ENCODE measurements at places on chromosomes 2 and 18. TPM values are rescaled to one million over a fixed set of nuclear protein-coding genes. Genes with fewer than 3 reads are reported as not detected.

DNA sequence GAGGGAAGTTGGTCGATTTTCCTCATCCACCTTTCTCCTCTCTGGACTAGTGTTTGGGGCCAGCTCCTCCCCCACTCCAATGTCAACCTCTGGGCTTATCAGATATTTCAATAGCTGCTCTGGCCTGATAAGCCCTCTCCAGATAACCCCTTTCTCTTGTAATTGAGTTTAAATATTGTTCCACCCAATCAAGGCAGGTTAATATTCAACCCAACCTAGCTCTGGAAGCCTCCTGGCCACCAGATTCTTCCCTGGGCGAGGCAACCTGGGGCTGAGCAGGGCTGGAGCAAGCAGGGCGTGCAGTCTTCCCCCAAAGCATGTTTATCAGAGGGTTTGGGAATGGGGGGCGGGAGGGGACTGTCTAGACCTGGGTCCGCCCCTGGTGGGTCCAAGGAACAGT, 73.8 kb downstream of the TFCP2L1 start:
- no peak for DNase-seq

Gene POTEE
- polyA plus RNA-seq = 0.13 TPM

- no peak for DNase-seq
Measured at GRCh38 chr2:9570182-9571060, 14.8 kb upstream of the ADAM17 start.

Gene ZSWIM2
- not detected for polyA plus RNA-seq

Gene PRSS56
- polyA plus RNA-seq = 1.3 TPM

Gene IL36RN
- not detected for polyA plus RNA-seq

Gene CCDC102B
- polyA plus RNA-seq = 12.5 TPM

- DNase-seq = no peak
Measured at GRCh38 chr2:221429741-221430491, 142.2 kb downstream of the EPHA4 start.

- DNase-seq = peak; percentile 60
Measured at GRCh38 chr2:149767516-149767974, 180.0 kb upstream of the MMADHC start.

DNA sequence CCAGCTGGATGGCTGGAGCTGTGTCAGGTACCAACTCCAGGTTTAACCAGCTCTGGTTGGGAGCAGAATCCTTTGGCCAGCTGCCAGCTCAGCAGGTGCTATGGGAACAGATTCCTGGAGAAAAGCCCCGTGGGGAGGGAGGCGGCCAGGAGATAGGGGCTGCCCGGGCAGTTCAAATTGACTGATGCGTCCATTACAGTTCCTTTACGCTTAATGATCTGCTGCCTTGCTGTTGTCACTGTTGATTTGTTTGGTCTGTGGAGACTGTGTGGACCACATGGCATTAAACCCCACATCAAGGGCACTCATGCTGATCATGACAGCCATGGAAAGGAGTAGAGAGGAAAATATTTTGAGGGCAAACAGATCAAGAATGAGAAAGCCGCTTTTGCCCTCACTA, 200.0 kb downstream of the TSN start:
- DNase-seq = no peak

DNA sequence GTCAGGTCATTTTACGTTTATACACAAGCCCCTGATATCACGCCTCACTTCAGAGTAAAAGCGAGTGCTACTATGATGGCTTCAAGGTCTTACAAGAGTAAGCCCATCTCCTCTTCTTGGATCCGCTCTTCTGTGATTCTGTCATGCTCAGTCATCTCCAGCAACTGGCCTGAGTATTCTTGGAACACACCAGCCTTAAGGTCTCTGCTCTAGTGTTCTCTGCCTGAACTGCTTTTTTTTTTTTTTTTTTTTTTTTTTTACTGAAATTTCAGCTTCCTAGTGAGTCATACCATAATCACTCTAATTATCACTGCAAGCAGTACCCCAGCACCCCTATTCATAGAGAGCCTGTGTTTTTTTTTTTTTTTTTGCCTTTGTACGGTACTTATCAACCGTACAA, 1228.9 kb downstream of the CNTNAP5 start:
- no peak for DNase-seq

DNA sequence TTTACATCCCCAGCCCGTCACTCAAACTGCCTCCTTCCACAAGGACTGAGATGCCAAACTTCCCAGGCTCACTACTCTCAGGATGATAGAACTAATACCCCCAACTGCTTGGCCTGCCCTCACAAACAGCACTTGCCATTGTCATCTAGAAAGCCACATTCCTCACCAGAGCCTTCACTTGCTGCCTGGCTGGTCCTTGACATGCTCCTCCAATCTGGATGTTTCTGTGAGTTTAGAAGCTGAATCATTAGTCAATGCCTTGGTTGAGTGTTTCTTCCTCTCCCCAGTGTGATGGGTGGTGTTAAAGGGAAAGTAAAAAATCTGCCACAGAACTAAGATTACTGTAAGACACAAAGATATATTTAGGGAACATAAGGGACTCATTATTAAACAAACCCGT, 52.5 kb downstream of the MARCHF4 start:
- no peak for DNase-seq

- DNase-seq = no peak
Measured at GRCh38 chr18:44938720-44939665, 258.3 kb downstream of the SETBP1 start.

GRCh38 chr2:15889442-15890123, 50.8 kb upstream of the MYCN start:
- DNase-seq = peak; percentile 49

DNA sequence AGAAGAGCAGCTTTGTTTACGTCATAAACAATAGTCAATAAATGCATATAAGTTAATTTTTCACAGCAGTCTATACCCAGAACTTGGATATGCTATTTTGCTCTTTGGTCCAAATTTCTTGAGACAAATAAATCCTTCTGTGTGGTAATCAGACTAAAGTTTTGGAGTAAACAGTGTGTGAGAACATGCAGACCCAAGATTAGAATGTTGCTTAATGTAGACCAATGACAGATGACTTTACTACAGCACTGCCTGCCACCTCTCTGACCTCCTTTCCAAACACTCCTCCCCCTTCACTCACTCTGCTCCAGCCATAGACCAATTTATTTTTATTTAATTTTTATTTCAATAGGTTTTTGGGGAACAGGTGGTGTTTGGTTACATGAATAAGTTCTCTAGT, 115.3 kb upstream of the TANK start:
- DNase-seq = no peak

Gene CRACDL
- polyA plus RNA-seq = 2.2 TPM

DNA sequence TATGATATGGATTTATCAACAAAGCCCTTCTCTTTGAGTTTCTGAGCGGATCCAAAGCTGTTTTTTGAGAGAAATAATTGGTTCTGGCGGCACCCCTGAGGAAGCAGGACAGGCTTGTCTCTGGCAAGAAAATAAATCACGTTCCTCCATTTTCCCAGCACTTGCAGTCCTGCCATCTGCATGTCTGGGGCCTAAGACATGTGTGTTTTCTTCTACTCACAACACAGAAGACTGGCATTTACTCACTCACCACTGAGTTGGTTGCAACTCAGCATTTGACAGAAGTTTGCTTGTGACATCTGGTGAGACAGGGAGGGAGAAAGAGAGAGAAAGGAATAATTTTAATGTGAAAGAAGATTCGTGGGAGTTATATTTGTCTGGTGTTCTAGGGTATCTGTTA, 37.0 kb upstream of the YES1 start:
- DNase-seq = no peak

DNA sequence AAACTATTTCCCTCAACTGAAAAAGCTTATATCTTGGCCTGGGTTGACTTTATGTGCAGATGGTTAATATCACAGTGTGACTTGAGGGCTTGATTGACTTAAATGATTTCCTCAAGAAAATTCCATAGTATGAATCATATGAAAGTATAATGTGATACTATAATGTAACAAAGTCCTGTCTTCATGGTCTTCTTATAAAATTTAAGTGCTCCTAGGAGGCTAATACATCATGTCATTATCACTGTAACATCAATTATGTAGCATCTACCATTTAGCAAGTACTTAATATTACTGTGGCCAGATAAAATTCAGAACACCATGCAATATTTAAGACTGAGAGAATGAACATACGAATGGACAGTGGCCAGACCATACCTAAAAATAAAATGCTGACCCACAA, 276.1 kb downstream of the RIT2 start:
- no peak for DNase-seq

- peak; percentile 7 for DNase-seq
Measured at GRCh38 chr2:148552675-148553331, 91.7 kb upstream of the EPC2 start.

Gene PROM2
- 1.2 TPM for polyA plus RNA-seq

DNA sequence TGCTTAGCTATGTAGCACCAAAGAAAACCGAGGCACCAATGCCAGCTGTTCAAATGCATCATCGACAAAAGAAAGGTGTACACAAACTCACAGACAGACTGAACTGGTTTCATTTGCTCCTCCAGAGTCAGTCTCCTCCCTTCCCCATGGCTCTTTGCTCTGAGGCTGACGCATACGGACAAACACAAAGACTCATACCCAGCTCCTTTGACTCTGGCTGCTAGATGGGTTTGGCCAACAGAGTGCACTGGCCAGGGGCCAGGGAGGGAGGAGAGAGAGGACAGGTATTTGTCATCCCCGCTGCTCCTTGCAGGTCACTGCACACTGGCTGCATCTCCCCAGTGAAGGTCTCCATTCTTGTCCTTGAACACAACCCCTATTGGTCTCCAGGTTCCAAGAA, 40.7 kb downstream of the DNER start:
- DNase-seq = no peak

DNA sequence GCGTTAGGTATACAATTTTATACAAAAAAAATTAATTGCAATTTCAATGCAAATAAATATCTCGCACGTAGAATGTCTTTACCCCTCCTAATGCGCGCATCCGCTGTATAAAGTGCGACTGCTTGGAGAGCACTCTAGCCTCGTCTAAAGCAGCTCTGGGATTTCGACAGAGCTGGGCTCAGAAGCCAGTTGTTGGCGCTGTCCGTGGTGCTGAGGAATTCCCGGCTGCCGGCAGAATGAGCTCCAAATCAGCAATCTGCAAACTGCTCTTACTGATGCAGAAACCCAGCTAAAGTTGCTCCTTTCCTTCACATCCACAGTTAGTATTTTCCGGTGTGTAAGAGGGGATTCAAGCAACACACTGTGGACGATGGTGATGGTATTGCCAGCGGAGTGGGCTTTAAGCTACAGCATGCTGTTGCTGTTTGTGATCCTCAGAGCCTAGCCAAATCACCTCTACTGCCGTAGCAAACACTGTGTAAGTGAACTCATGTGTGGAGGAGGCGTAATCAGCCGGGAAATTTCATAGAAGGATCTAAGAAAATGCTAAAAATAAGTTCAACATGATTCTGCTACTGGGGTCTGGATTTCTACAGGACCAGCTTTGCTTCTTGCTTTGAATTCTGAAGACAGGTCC, at the start of gene VWC2L:
VWC2L (plus strand) TSS at position 137 of the 637 bp plus-strand sequence. CDS start 3,140 bp downstream, outside the sequence.
- peak; percentile 80 for DNase-seq

DNA sequence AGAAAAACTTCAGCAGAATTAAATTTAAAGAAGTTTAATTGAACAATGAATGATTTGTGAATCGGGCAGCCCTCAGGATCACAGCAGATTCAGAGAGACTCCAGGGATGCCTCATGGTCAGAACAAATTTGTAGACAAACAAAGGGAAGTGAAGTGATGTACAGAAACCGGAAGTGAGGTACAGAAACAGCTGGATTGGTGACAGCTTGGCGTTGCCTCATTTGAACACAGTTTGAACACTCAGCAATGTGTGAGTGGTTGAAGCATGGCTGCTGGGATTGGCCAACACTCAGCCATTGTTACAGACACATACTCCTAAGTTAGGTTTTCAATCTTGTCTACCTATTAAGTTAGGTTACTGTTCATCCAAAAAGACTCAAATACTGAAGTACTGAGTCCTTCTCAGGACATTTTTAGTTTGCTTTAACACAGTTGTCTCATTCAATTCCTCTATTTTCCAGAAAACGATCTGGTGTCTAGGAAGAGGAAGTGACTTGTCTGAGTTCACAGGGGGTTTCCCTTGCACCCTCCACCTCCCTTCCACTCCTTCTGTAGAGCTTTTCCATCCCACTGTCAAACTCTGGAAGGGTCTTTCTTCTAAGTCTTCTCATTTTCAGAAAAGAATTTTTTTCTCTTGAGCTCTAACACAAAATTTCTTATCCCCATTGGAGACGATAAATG, 137.9 kb downstream of the SLC4A3 start:
- no peak for DNase-seq

- DNase-seq = peak; percentile 56
Measured at GRCh38 chr2:159202568-159203071, 83.9 kb downstream of the WDSUB1 start.

DNA sequence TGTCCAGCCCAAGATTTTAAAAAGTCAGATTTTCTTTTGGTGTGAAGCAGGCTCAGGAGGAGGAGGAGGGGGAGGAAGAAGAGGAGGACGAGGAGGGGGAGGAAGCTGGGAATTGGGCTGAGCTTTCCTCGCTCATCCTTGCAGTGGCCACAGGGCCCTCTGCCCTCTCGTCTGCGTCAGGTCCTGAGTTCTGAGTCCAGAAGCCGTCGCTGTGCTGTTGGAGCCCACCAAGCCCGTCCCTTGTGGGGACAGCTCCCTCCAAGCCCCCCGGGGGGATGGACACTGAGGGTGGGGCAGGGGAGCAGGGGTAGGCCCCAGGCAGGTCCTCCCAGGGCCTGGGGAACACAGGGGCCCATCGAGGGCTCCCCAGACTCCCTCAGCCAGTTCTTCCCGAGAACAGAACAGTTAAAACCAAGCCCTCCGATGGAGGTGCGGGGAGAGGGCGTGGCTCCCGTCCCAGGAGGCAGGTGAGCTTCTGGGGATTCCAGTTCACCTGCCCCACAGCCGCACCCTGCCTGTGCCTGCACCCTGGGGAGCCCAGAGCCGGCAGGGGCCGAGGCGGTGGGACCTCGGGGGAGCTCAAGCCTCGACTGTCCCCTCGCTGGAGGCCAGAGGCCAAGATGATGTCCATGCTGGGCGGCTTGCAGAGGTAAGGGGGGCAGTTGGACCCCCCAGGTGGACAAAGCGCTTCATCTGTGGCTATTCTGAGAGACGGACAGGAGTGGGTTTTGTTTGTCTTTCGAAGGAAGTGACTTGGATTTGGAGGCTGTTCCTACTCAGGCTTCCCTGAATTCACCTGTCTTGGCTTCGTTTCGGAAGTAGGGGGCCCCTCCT, at the start of gene GAL3ST2:
GAL3ST2 (plus strand) TSS at position 487 of the 834 bp plus-strand sequence; CDS start at position 621, 134 bp downstream.
- no peak for DNase-seq

Gene CRYGD
- not detected for polyA plus RNA-seq

- DNase-seq = no peak
Measured at GRCh38 chr2:110731064-110731463, 1.3 kb upstream of the ACOXL start.

DNA sequence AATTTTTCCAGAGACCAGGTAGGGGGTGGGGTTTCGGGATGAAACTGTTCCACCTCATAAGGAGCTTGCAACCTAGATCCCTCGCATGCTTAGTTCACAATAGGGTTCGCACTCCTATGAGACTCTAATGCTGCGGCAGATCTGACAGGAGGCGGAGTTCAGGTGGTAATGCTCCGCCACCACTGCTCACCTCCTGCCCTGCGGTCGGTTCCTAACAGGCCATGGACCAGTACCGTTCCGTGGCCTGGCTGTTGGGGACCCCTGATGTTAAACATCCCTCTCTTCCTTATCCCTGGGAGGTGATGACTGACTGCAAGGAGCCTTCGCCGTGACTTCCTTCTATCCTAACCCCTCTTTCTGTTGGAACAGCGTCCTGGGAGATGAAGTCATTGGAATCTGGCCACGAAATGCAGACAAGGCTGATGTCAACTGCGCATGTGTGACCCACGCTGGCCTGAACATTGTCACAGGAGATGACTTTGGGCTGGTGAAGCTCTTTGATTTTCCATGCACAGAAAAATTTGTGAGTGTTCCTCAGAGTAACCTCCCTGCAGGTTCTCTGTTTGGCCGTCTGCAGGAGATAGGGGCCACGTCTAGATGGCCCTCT, 82.4 kb downstream of the RTN4 start:
- DNase-seq = no peak

All from muscle of arm (tissue), 14 donors.